ENCODE measurements at places on chromosomes 3 and 15.
A peak's percentile ranks its signal among the peaks of the same experiment; 100 is the strongest.

DNA sequence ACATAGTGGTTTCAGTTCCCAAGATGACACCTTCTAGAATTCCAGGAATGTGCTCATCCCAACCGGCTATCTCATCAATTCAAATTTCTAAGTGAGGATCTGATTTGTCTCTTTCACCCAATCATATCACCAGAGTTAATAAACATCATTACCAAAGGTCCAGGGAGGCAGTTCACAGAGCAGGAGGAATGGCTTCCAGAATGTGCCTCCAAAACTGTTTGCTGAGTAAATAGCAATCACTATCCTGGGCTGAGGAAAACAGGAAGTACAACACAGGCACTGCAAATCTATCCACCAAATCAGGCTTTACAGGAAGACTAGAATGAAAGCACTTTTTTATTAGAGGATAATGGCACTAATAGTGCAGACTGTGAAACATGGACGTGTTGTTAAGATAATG, 61.5 kb downstream of the OSBPL10 start:
- no peak for DNase-seq

DNA sequence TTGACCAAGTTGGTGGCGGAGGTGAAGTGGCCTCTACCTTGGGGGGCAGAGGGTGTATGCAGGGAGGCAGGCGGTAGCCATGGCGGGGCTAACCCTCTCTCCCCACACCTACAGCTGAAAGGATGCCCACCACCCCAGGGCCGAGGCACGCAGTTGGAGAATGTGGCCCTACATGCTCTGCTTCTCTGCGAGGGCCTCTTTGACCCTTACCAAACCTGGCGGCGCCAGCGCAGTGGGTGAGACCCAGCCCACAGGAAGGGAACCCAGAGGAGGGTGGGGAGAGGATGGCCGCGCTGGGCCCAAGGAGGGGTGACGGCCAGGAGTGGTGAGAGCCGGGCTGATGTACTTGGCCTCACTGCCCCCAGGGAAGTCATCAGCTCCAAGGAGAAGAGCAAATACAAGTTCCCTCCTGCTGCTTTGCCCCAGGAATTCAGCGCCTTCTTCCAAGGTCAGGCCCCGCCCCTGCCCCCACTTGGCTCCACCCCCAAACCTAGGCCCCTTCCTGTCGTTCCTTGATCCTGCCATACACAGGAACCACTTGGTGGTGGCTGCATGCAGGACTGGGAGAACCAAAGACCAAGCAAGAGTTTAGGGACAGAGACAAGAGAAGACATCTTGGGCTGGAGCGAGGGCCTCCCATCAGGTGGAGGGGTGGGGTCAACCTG, 9.8 kb downstream of the NBEAL2 start:
- DNase-seq, result no peak

- peak; percentile 29 for DNase-seq
Measured at GRCh38 chr3:186788482-186789370, 5.3 kb downstream of the EIF4A2 start.

- DNase-seq, result no peak
Measured at GRCh38 chr3:24756101-24756888, 261.6 kb upstream of the THRB start.

DNA sequence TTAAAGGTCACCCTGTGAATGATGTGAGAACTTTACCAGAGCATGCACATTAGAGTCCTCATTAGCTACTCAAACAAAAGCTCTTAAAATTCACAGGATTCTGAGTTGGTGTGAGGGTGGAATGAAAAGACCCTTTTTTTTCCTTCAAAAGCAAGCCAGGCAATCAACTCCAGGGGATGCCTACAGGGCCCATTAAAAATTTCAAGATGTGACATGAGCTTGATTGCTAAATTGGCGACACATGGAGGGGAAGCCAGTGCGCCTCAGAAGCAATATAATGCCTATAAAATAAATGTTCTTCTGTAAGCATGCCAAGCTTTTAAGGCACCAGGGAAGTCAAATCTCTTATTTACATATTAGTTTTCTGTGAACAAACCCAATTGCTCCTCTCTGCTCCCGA, 328.8 kb upstream of the SUCLG2 start:
- no peak for DNase-seq

- peak; percentile 51 for DNase-seq
Measured at GRCh38 chr3:136142592-136142991, 53.5 kb downstream of the MSL2 start.

DNA sequence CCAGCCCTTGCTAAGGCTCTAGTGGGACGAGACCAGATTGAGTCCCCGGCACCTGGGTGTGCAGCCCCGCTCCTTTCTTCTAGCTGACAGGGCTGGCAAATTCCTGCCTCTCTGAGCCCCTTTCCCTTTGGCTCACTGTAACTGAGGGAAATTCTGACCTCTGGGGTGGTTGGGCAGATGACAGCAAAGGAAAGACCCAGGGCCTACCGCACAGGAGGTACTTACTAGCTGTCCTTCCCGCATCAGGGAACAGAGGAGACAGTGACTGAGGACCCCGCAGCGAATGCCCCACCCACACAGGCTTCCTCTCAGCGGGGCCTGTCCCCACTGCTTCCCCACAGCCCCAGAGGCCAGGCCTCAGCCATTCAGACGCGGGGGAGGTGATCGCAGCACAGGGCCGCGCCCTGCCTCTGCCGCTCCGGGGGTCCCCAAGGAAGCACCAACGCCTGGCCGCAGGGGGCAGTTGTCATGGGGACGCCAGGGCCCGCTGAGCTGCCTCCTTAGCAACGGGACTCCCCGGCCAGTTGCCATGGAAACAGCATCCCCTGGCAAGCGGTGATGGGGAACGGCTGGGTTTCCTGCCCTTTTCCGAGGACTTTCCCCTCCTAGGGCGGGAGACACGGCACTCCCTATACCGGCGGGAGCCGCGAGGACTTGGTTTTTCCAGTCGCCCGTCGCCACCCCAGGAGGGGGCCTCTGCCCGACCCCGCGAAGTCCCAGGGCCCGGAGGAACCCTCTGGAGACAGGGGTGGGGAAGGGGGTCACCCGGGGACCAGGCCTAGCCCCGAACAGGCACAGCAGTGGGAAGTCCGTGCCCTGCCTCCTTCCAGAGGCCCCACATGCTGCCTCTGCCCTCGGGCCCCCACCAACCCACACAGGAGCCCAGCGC, 50.1 kb downstream of the HCN4 start:
- no peak for DNase-seq

DNA sequence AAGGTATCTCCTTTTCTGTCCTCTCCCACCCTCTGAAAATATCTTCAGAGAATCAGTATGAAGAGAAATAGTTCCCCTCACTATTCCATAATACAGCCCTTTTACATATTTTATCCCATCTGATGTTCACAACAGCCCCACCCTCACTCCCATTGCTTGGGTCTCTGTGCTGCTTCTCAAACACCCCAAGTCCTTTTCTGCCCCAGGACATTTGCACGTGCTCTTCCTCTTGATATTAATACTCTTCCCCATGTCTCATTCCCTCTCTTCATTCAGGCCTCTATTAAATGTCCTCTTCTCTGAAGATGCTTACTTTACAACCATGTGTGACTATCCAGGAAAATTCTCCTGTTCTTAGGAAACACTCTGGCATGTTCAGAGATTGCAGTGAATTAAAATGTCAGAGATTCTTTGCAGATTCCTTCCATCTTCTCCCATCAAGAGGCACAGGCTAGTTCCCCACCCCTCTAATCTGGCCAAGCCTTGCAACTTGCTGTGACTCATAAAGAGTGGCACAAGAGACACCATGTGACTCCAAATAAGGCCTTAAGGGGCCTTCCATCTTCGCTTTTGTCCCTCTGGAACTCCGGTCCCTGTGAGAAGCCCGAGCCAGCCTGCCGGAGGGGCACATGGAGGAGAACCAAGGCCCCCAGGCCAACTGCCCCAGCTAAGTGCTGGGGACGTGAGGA, 128.5 kb downstream of the CHSY1 start:
- no peak for DNase-seq

- no peak for DNase-seq
Measured at GRCh38 chr3:153757839-153758238, 363.4 kb upstream of the ARHGEF26 start.

GRCh38 chr3:150784747-150785125, 21.8 kb upstream of the SIAH2 start:
- no peak for DNase-seq

DNA sequence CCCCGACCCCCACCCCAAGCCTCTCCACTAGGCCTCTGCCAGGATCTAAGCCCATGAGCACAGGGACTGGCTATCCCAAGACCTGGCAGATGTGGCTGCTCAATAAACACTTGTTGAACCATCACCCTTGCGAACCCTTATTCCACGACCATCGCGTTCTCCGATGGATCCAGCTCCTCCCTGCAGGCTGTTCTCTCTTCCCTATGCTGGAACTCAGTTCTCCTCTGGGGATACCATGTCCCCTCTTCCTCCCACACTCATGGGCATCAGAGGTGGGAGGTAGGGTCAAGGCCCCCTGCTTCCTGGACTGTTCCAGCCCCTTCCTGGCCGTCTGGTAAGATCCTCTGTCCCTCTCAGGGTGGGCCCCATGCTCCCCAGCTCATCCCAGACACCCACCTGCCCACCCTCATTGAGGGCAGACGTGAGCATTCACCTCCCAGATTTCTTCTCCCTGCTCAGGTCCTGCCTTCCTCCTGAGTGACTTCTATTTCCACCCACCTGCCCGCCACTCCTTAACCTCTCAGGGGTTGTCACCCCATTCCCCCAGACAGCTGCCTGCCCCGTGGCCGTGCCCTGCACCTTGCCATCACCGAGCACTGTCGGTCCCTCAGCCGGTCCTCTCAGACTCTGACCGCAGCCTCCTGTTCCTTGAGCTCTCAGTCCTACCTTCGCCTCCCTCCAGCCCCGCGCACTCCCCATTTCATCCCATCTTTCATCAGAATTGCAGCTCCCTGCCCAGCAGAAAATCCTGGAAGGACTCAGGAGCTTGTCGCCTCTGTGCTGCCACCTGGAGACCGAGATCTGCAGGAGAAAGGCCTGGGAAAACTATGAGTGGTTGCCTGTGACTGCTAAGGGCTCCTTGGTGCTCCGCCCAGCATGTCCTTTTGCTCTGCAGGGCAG, 42.0 kb downstream of the PML start:
- DNase-seq, result no peak

GRCh38 chr3:103873021-103873420, 1438.2 kb downstream of the ZPLD1 start:
- no peak for DNase-seq

DNA sequence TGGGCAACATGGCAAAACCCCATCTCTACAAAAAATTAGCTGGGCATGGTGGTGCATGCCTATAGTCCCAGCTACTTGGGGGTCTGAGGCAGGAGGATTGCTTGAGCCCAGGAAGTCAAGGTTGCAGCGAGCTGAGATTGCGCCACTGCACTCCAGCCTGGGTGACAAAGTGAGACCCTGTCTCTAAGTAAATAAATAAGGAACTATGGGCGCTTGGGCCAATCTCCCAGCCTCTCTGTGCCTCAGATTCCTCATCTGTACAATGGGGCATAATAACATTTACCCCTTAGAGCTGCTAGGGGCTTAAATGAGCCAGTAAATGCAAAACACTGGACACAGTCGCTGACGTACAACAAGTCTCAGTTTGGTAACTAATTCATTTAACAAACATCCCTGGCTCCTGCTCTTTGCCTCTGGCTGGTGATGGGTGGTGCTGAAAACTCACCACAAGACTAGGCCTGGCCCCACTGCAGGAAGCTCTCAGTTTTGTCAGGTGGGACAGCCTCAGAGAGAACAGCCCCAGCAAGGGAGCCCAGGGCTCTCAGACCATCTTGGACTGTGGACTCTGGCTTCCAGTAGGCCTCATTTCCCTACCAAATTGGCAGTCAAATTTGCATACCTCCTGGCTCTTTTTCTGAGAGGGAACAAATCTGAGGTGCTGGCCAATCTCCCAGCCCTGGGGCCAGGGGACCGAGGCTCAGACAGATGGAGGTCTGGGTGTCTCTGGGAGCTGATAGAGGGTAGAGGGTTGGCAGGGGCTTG, 6.4 kb upstream of the TBC1D2B start:
- no peak for DNase-seq

DNA sequence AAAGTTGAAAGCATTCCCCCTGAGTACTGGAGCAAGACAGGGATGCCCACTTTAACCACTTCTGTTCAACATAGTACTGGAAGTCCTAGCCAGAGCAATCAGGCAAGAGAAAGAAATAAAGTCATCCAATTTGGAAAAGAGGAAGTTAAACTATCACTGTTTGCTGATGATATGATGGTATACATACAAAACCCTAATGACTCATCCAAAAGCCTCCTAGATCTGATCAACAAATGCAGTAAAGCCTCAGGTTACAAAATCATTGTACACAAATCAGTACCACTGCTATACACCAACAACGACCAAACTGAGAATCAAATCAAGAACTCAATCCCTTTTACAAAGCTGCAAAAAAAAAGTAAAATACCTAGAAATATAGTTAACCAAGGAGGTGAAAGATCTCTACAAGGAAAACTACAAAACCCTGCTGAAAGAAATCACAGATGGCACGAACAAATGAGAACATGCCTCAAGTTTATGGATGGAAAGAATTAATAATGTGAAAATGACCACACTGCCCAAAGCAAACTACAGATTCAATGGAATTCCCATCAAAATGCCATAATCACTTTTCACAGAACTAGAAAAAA, 40.3 kb downstream of the RPL39L start:
- DNase-seq, result peak; percentile 30

- DNase-seq, result no peak
Measured at GRCh38 chr15:49273734-49274318, 103.8 kb downstream of the GALK2 start.

DNA sequence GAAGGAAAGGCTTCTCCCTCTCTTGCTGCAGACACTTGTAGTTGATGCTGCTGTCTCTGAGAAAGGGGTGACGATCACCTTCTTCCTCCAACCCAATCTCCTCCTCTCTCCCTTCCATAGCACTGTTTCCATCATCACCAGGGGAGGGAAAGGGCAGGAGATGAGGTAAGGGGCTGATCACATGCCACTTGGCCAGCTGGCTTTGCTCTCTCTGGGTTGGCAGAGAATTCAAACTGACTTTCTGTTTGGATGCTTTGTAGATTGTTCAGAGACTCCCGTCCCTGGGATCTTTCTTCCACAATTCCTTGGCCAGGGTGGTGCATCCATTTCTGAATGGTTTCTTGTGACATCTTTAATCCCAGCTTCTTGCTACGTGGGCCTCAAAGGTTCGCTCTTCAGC, 43.2 kb upstream of the ZNF148 start:
- no peak for DNase-seq

- no peak for DNase-seq
Measured at GRCh38 chr3:139101396-139101795, 56.7 kb upstream of the PRR23C start.

GRCh38 chr3:186173224-186173815, 64.4 kb upstream of the ETV5 start:
- no peak for DNase-seq

DNA sequence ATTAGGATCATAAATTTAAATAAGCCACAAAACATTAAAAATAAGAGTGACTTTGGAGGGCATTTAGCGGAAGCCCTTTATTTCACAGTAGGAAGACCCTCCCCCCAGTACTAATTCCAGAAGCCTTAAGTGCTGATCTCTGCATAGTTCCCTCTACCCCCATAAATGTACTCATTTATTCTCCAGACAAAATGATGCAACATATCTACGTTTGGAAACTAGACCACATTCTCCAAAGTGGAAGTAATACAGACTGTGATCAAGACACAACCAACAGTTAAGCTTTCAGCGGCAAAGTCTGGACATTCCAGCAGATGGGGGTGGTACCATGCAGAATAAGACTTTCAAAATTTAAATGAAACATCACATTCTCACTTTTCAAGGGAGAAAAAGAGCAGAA, 44.8 kb upstream of the RPS17 start:
- no peak for DNase-seq
